ENCODE measurements at places on chromosomes 3 and 15.

- no peak for DNase-seq
Observed at GRCh38 chr3:23308986-23309625, 106.0 kb downstream of the UBE2E2 start.

- DNase-seq, result peak; percentile 7
Observed at GRCh38 chr3:130276203-130276803, 69.2 kb upstream of the COL6A5 start.

GRCh38 chr15:24684313-24684712 is 8.7 kb downstream of the NPAP1 start:
- no peak for DNase-seq

DNA sequence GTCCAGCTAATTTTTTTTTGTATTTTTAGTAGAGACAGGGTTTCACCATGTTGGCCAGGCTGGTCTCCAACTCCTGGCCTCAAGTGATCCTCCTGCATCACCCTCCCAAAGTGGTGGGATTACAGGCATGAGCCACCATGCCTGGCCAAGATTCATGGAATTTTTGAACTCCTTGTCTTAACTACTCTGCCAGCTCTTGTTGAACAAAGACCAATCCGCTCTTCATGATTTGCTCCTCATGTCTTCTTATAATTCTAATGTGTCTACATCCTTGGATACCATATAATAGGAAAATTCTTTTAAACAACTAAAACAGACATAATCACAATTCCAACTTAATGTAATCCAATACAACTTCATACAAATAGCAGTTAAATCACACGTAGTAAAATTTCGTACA is 21.3 kb downstream of the UBA5 start:
- no peak for DNase-seq

DNA sequence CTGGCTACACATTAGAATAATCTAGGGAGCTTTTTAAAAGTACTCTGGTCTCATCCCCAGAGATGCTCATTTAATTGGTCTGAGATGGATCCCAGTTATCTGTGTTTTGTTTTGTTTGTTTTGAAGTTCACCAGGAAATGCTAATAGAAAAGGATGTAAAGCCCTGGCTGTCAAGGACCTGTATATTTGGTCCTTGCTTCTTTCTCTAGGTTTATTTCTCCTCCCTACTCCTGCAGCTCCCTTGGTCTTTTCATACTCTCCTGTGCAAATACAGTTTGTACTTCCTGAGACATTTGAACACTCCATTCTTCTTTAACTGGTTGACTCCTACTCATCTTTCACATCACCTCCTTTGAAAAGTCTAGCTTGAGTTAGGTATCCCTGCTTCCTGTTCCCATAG is 3.3 kb downstream of the PIK3CA start:
- DNase-seq, result no peak

GRCh38 chr3:107745354-107745753 is 222.6 kb downstream of the BBX start:
- DNase-seq, result no peak

DNA sequence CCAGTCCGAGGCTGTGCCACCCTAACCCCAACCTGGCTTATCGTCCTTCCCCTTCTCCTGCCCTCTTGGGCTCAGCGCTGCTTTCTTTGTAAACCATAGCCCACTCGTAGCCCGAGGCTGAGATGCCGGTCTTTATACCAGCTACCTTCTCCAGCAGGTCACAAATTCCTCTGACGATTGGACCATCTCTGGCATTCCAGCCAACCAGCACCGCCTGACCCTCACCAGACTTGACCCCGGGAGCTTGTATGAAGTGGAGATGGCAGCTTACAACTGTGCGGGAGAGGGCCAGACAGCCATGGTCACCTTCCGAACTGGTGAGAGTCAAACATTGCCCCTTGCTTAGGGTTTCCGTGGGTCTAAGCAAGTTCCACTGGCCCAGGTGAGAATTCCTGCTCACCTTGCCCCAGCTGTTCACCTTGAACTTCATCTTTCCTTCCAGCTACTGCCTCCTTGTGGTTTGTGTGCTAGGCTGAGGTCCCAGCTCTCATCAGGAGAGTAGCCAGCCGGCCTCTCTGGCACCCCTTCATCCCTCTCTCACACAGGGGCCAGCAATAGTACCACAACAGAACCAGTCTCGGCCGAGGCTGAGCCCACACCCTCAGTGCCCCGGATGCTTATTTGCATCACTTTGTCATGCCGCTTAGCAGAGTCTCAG is 66.7 kb downstream of the BOC start:
- no peak for DNase-seq

DNA sequence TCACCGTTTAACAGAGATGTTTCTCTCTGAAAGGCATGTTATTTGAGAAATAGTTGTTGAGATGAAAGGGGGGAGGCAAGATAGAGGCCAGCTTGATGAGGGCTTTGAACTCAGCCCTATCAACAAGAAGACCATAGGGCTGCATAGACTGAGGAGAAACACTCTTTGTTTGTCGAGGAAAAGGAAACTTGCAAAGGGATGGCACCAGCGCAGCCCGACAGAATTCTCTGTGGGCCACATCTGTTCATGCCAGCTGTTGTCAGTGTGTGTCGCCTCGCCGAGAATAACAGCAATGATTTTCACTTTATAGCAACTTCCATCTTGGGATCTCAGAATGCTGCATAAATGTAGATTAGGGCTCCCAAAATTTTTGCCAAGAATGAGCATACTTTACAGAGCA is 478.3 kb upstream of the TPRG1 start:
- DNase-seq, result no peak

DNA sequence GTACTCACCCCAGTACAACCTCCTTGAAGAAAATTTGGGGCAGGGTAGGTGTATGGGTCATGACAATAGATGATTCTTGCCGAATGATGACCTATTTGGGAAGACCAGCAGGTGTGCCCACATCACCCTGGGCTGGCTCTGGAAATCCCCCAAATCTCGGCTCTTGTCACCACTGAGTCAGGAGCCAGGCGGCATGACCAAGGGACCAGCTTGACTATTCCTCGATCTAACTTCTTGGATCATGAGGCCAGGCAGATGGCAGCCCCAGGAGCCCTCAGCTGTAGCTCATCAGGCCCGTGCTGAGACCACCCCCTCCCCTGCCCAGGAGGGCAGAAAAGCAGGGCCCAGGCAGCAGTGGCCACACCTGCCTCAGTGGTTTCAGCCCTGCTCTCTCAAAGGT is 9.2 kb upstream of the MUC4 start:
- no peak for DNase-seq

GRCh38 chr3:43693594-43693993 is 2.9 kb downstream of the ABHD5 start:
- DNase-seq, result no peak

- no peak for DNase-seq
Observed at GRCh38 chr3:58408906-58409305, 24.7 kb downstream of the PDHB start.

DNA sequence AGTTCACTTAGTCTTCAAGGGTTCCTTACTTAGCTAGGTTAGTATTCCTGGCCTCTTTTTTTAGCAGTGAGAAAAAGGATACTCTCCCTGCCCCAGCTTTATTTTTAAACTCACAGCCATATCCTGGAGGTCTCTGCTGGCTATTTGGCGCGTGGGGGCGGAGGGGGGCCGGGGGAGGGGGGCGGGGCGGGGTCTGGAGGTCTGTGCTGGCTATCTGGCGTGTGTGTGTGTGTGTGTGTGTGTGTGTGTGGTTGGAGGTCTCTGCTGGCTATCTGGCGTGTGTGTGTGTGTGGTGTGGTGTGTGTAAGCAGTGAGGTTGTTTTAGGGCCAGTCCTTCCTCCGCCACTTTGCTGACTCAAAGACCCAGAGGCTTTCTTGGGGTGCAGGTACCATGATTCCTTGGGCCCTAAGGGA is 579 bp upstream of the PLAAT1 start:
- no peak for DNase-seq

DNA sequence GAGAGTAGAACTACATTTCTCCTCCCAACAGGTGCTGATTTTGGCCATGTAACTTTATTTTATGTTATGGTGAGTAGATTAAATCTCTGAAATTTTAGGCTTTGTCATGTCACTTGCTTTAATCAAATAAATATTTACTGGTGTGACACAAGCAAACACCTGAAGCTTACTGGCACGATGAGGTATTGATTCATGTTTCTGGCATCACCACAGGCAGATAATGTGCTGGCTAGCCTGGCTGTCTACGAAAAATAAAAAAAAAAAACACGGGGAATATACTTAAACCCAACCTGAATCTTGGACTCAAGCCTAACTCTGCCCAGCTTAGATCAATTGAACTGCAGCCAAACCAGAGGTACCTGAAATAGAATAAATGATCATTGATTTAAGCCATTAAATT is 65.6 kb upstream of the CADM2 start:
- DNase-seq, result no peak

GRCh38 chr15:52124270-52124880 is 11.8 kb upstream of the BCL2L10 start:
- DNase-seq, result peak; percentile 31

DNA sequence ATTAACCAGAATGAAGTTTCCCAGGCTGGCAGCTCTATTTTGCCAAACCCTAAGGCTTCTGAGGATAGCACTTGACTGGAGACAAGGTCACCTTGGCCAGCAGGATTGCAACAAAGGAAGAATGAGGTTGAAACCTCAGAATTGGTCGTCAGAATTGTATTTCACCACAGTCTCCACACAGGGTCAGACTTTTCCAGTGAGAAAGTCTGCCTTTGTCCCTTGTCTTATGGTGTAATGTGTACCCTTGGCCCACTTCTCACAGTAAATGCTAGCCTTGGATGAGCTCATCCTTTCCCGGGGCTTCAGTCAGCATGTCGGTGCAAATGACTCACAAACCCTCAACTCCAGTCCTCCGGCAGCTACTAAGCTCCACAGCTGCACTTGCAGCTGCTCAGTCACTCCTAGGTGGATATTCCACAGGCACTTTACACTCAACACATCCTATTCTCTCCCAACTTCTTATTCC is 19.7 kb downstream of the SSR3 start:
- DNase-seq, result peak; percentile 35

GRCh38 chr15:48617619-48618018 is 27.9 kb downstream of the FBN1 start:
- no peak for DNase-seq

GRCh38 chr3:74329096-74329495 is 285.4 kb downstream of the CNTN3 start:
- DNase-seq, result no peak

Data from activated CD4-positive, alpha-beta T cell treated with anti-CD3 and anti-CD28 coated beads for 48 hours (primary cell).